Ovary (tissue), 10 donors: ENCODE measurements at places on chromosomes 1 and 21.

- H3K4me1 ChIP-seq, result no peaks in the 10 kb centered on the region
- DNase-seq, result no peak
- H3K4me3 ChIP-seq, result no peak overlapping the region
- no peak overlapping the region for H3K27ac ChIP-seq
Measured at GRCh38 chr1:212328248-212328647, 43.0 kb downstream of the PPP2R5A start.

- no peaks in the 10 kb centered on the region for H3K36me3 ChIP-seq
- H3K27me3 ChIP-seq, result no peaks in the 10 kb centered on the region
- no peaks in the 10 kb centered on the region for H3K4me1 ChIP-seq
- H3K4me3 ChIP-seq, result no peak overlapping the region
Measured at GRCh38 chr1:93219443-93219842, 38.9 kb downstream of the CCDC18 start.

DNA sequence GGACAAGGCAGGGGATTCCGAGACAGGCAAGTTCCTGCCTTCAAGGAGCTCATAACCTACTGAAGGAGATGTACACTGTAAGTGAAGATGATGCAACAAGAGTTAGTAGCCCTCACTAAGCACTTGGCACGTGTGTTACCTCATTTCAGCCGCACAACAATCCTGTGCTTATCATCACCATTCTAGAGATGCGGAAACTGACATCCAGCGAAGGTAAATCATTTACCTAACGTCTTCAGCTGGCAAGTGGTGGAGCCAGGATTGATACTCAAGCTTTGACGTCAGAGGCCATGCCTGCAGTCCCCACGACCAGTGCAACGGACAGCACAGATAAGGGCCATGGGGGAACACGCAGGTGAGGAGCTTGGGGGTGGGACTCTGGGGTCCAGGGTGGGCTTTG lies 2.9 kb upstream of the UBXN10 start:
- H3K4me1 ChIP-seq, result no peaks in the 10 kb centered on the region
- no peak for DNase-seq
- no peak overlapping the region for H3K27ac ChIP-seq
- H3K4me3 ChIP-seq, result no peak overlapping the region
- no peaks in the 10 kb centered on the region for H3K27me3 ChIP-seq
- no peaks in the 10 kb centered on the region for H3K36me3 ChIP-seq

DNA sequence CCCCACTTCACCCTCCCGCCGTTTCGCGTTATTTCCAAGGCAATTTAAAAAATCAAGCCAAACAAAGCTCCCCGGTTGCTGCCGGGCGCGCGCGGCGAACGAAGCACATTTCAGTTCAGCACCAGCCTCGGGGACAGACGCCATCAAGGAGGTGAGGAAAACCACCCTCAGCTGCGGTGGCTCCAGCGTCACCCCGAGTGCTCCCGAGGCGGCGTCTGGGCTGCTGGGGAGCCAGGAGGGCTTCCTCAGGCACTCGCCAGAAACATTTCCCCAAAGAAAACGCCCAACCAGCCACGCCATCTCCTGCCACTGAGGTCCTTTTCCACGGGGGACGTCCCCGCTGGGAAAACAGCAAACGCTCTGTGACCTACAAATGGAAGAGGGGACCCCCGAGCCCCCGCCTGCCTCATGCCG lies 623 bp downstream of the GNG4 start:
- H3K4me3 ChIP-seq, result peak overlapping the region; percentile 41
- H3K27ac ChIP-seq, result peak overlapping the region; percentile 92
- peak; percentile 67 for DNase-seq
- H3K4me1 ChIP-seq, result peaks cover 3% of the 10 kb centered on the region

DNA sequence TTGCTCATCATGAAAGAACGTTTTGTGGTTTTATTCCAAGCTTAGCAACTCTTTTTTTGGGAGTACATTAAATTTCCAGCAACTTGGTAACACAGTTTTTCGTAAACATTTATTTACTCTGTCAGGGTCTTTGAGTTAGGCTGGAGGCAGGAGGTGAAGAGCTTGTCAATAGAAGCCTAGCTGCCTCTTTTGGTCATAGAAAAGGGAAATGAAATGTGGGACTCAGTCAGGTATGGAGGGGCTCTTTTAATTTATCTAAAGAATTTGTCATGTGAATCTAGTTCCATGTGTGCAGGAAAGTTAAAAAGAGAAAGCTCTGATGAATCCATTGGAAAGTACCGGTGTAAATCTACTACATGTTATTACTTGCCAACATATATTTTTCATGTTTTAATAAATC lies 45.9 kb upstream of the PRMT6 start:
- no peak overlapping the region for H3K4me3 ChIP-seq
- no peaks in the 10 kb centered on the region for H3K4me1 ChIP-seq
- no peak for DNase-seq
- H3K27me3 ChIP-seq, result no peaks in the 10 kb centered on the region

DNA sequence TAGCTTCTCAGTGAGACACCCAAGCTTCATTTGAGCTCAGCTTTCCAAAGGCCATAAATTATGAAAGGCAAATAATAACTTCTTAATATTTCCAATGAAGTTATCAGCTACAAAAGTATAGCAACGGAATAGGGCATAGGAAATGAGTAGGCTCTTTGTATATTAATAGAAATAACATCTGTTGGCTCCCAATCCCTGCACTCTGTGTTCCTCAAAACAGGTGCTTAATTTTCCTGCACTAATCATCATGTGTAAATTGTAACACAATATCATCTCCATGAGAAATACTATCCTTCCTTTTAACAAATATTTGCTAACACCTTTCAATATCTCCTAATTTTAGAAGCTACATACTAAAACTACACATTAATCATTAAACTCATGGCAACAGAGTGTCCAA lies 19.2 kb upstream of the IFI44L start:
- H3K36me3 ChIP-seq, result no peaks in the 10 kb centered on the region
- DNase-seq, result no peak
- H3K27me3 ChIP-seq, result no peaks in the 10 kb centered on the region
- H3K4me1 ChIP-seq, result no peaks in the 10 kb centered on the region
- H3K4me3 ChIP-seq, result no peak overlapping the region
